Right cardiac atrium (tissue), 5 donors: ENCODE measurements at places on chromosomes 13 and 19. TPM values are rescaled to one million over a fixed set of nuclear protein-coding genes. Genes with fewer than 3 reads are reported as not detected.
A peak's percentile ranks its signal among the peaks of the same experiment; 100 is the strongest.

GRCh38 chr19:53532362-53532761 lies 5.6 kb upstream of the ZNF331 start:
- DNase-seq, result no peak

- DNase-seq, result no peak
Measured at GRCh38 chr13:74037762-74038161, 96.4 kb downstream of the KLF12 start.

GRCh38 chr13:36377826-36378468 lies 31.8 kb upstream of the SPART start:
- no peak for DNase-seq

- no peak for DNase-seq
Measured at GRCh38 chr19:40690050-40690692, at the start of gene NUMBL. Gene NUMBL (minus strand): TSS chr19:40690651. CDS start chr19:40690483, 168 bp downstream.

GRCh38 chr19:58154287-58154678 lies 3.7 kb upstream of the ZNF329 start:
- peak; percentile 75 for DNase-seq

GRCh38 chr19:51389143-51389542 lies 1.2 kb downstream of the C19orf84 start:
- DNase-seq, result no peak

DNA sequence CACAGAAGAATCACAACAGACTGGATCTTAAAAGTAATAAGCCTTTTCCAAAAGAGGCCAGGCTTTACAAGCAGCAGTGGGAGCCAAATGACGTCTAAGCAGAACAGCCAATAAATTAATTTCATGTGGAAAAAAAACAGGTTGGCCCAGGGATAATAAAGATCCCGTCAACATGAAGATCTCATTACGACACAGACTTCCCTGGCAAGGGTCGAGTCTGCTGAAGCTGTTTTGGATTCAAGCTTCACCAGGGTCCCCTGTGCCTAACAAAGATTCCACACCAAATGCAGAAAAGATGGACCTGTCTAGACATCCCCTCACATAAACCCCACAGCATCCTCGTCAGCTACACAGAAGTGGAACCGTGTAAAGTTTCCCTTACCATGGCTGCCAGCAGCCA lies 215.1 kb upstream of the ZNF507 start:
- DNase-seq, result no peak

- no peak for DNase-seq
Measured at GRCh38 chr19:47232422-47233211, 1.6 kb upstream of the BBC3 start.

Gene LILRA1
- 1.5 TPM for total RNA-seq

Gene ADGRE3
- not detected for total RNA-seq

Gene RDH8
- not detected for total RNA-seq

Gene GNG7
- 54.4 TPM for total RNA-seq

Gene GRK1
- total RNA-seq, result not detected

Gene ZNF554
- total RNA-seq, result 6.7 TPM
